ENCODE measurements at places on chromosomes 13 and 19. TPM values are rescaled to one million over a fixed set of nuclear protein-coding genes. Genes with fewer than 3 reads are reported as not detected.

The CDX2 gene
- not detected for total RNA-seq

The SHC2 gene
- 0.23 TPM for total RNA-seq

The RTBDN gene
- 0.45 TPM for total RNA-seq

The ZNF565 gene
- total RNA-seq: 5.2 TPM

The PALM gene
- total RNA-seq: 4.4 TPM

The PRR22 gene
- 2.1 TPM for total RNA-seq

The ZNF575 gene
- total RNA-seq: not detected

Data from SJCRH30 (cell line).